Left ventricle myocardium inferior (tissue), 1 donor: ENCODE measurements at places on chromosomes 5 and 9. TPM values are rescaled to one million over a fixed set of nuclear protein-coding genes. Genes with fewer than 3 reads are reported as not detected.
A peak's percentile ranks its signal among the peaks of the same experiment; 100 is the strongest.

DNA sequence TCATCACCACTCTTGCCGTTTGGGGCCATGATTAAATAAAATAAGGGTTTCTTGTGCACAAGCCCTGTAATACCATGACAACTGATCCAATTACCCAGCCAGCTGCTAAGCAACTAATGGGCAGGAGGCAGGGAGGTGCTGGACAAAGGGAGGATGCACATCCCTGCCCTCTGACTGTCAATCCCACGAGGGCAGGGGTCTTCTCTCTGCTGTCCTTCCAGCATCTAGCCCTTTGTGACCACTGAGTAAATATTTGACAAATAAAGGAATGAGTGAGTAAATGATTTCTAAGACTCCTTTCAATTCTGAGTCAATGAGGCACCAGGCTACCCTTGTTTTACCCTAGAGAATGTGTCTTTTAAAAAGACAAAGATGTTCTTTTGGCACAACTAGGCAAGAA is 247.1 kb downstream of the SYK start:
- H3K27ac ChIP-seq = no peak overlapping the region
- no peak overlapping the region for H3K4me3 ChIP-seq
- H3K27me3 ChIP-seq = peaks cover 36% of the 10 kb centered on the region
- H3K36me3 ChIP-seq = no peaks in the 10 kb centered on the region
- DNase-seq = no peak

GRCh38 chr5:32233696-32234447 is 59.8 kb upstream of the GOLPH3 start:
- H3K4me3 ChIP-seq = no peak overlapping the region
- peak overlapping the region; percentile 21 for H3K27ac ChIP-seq
- DNase-seq = no peak
- H3K27me3 ChIP-seq = no peaks in the 10 kb centered on the region

DNA sequence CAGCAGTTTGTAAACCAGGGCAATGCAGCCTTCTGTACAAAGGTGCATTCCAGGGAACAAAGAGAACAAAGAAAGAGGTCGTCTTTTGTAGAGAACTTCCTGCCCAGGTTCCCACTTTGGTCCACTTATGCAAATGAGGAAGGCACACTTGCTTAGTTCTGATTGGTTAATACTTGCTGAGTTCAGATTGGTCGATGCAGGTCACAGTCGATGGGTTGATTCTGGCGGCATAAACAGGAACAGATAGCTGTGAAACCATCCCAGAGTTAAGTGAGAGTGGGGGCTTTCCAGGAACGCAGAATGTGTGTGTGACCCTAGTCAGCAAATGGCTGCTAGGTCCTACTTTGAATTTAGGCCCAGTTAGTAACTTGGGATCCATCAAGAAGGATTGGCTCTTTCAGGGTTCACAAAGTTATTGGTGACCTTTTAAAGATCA is 1.8 kb upstream of the ADAMTS13 start:
- H3K36me3 ChIP-seq = peaks cover 1% of the 10 kb centered on the region
- DNase-seq = no peak
- no peak overlapping the region for H3K4me3 ChIP-seq
- no peak overlapping the region for H3K27ac ChIP-seq
- H3K4me1 ChIP-seq = peaks cover 33% of the 10 kb centered on the region
- peaks cover 6% of the 10 kb centered on the region for H3K27me3 ChIP-seq

- no peak overlapping the region for H3K4me3 ChIP-seq
- H3K27me3 ChIP-seq = no peaks in the 10 kb centered on the region
- no peak overlapping the region for H3K27ac ChIP-seq
- H3K4me1 ChIP-seq = no peaks in the 10 kb centered on the region
- DNase-seq = no peak
- no peaks in the 10 kb centered on the region for H3K36me3 ChIP-seq
These were observed 479.2 kb upstream of the TUSC1 start for GRCh38 chr9:26157411-26157810.

GRCh38 chr9:129383019-129383560 is 205.0 kb upstream of the IER5L start:
- H3K36me3 ChIP-seq = no peaks in the 10 kb centered on the region
- H3K27ac ChIP-seq = peak overlapping the region; percentile 94
- no peaks in the 10 kb centered on the region for H3K27me3 ChIP-seq

GRCh38 chr5:175649967-175650366 is 7.9 kb upstream of the HRH2 start:
- DNase-seq = no peak
- H3K27ac ChIP-seq = no peak overlapping the region
- no peaks in the 10 kb centered on the region for H3K27me3 ChIP-seq

DNA sequence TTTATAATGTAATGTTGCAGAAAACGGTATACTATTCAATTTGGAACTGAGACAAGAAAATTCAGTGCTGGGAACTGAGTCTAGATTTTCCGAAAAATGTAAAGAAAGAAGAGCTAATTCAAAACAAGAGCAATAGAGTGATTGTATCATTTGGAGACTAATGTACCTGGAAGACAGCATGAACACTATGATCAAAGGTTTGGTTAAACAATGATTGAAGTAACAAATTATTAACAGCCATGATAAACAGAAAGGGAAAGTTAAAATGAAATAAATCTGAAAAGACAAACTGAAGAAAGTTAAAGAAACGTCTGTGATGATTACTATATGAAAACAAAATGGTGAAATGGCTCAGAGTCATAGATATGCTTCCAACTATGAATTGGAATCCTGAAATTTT is 300.6 kb upstream of the MPDZ start:
- H3K4me1 ChIP-seq = peaks cover 14% of the 10 kb centered on the region
- H3K4me3 ChIP-seq = no peak overlapping the region
- DNase-seq = no peak
- no peaks in the 10 kb centered on the region for H3K27me3 ChIP-seq
- no peak overlapping the region for H3K27ac ChIP-seq
- H3K36me3 ChIP-seq = no peaks in the 10 kb centered on the region

Gene EDIL3
- 3.5 TPM for total RNA-seq

Gene G3BP1
- total RNA-seq = 95.0 TPM

Gene PCDHGC5
- total RNA-seq = 2.9 TPM

DNA sequence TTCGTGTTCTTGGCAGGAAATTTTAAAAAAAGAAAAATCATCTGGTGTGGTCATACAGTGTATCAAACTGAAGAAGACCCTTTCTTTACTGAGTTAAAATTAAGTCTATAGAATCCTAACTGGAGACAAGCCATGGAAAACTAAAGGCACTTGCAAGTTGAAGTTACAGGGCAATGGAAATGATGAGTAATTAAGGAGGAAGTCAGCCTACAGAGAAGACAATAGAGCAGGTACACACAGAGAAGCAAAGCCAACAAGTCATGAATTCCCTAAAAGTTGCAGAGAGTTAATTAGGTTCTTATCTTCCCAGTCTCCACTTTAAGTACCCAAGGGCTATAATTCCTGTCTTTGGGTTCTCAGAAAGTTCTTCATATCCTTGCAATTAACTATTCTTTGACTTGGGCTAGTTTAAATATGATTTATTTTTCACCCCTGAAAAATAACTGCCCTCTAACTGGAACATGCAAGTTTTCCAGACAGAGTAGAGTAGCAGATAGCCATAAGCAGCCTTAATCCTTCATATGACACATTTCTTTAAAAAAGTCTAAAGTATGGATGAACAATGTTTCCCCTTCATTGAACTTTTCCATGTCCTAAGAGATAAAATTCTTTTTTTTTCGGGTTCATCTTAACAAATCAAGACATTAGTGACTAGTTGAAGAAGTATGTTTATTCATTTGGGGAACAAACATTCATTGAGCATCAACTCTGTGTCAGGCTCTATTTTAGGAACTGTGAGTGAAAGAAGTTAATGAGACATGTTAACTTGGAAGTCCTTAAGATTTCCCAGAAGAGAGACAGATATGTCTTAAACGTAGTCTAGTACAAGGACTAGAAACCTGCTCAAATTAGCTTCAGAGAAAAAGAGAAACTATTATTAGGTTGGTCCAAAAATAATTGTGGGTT is 5.2 kb upstream of the ITGA2 start:
- DNase-seq = no peak
- no peaks in the 10 kb centered on the region for H3K36me3 ChIP-seq
- peaks cover 3% of the 10 kb centered on the region for H3K27me3 ChIP-seq

Gene SETX
- total RNA-seq = 23.3 TPM

DNA sequence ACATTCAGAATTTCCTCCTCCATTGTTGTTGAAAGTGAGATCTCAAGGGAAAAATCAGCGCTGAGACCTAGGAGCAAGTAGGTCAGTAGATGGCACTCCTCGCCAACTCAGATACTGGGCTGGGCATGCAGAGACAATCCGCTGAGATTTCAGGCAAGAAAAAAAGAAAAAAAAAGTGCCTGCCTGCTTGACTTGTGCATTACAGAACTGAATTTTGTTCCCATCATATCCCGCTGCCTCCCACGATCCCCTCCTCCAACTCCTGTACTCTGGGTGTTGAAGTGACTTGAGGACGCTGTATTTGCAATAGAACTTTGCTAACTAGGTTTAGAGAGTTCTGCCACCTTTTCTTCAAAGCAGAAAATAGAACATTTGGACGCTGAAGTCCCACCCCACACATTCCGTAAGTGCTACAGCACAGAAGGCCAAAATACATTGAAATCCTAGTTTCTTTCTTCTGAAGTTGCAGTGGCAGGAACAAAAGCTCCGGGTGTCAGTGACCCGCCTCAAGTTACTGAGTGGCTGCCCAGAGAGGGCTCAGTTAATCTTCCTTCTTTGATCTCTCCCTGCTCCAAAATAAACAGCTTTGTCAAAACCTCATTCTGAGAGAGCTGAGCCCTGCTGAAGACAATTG is 265.8 kb downstream of the MLLT3 start:
- H3K4me1 ChIP-seq = peaks cover 31% of the 10 kb centered on the region
- DNase-seq = peak; percentile 35
- no peaks in the 10 kb centered on the region for H3K36me3 ChIP-seq

DNA sequence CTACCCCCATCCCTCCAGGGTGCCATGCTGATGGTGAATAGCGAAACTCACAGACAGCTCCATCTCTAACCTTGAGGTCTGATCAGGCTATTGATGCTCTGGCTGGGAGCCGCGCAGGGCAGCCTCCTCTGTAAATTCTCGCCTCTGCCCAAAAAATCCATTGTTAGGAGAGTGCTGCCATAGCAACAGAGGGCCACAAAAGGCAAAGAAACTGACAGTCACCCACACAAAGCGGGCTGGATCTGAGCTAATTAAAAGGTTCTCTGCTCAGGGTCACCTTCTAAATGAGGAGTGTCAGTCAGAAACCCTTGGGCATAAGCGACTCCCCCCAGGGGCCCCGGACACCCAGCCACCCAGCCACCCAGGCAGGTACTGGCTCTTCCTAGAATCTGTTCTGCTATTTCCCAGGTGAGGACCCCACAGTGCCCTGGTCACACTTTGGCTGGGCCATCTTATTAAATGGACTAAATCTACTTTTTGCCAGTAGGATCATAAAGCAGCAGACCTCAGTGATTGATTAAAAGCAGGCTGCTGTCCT is 126.7 kb downstream of the MED10 start:
- no peak for DNase-seq
- H3K27me3 ChIP-seq = peaks cover 10% of the 10 kb centered on the region
- H3K36me3 ChIP-seq = no peaks in the 10 kb centered on the region
- no peaks in the 10 kb centered on the region for H3K4me1 ChIP-seq
- no peak overlapping the region for H3K4me3 ChIP-seq

DNA sequence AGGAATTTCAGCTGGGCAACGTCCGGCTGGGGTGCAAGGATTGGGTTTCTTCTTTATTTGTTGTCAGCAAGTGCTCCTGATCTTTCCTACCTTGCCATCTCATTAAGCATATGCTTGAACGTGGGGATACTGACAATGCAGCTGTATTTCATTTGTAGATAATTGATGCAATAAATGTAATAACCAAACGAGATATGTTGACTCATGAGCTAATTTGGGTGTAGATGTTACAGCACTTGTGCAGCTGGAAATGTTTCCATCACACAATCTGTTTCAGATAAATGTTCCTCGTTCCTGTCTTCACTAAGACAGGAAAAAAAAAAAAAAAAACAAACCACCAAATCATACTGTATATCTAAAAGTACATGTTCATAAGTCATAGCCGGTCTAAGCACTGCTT is 123.8 kb downstream of the DMRT2 start:
- no peak overlapping the region for H3K27ac ChIP-seq
- no peak overlapping the region for H3K4me3 ChIP-seq
- no peaks in the 10 kb centered on the region for H3K27me3 ChIP-seq
- DNase-seq = no peak
- peaks cover 7% of the 10 kb centered on the region for H3K4me1 ChIP-seq
- no peaks in the 10 kb centered on the region for H3K36me3 ChIP-seq

Gene WDR41
- total RNA-seq = 28.5 TPM

- no peak for DNase-seq
- H3K4me1 ChIP-seq = peaks cover 25% of the 10 kb centered on the region
- no peak overlapping the region for H3K4me3 ChIP-seq
- H3K36me3 ChIP-seq = no peaks in the 10 kb centered on the region
These were observed 511.5 kb downstream of the ZNF608 start for GRCh38 chr5:124234770-124235562.

DNA sequence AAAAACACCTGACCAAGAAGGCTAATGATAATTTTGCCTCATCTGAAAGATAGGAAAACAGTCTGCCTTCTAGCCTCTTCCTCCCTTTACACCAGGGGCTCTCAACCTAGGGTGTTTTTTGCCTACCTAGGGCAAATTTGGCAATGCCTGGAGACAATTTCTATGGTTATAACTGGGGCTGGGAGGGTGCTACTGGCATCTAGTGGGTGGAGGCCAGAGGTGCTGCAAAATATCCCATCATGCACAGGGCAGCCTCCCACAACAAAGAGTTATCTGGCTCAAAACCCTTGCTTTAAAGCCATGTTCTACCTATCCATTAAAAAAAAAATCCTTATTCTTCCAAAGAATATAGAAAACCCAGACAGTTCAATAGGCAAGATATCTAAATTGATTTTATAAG is 45.0 kb upstream of the NR3C1 start:
- H3K27me3 ChIP-seq = no peaks in the 10 kb centered on the region
- no peak overlapping the region for H3K27ac ChIP-seq
- no peak overlapping the region for H3K4me3 ChIP-seq

Gene TRIM52
- total RNA-seq = 8.5 TPM
